Sigmoid colon (tissue), 7 donors: ENCODE measurements at places on chromosomes 12 and 14. TPM values are rescaled to one million over a fixed set of nuclear protein-coding genes. Genes with fewer than 3 reads are reported as not detected.

- peak overlapping the region; percentile 40 for H3K27ac ChIP-seq
- DNase-seq, result no peak
- H3K4me3 ChIP-seq, result no peak overlapping the region
- no peaks in the 10 kb centered on the region for H3K27me3 ChIP-seq
- H3K4me1 ChIP-seq, result peaks cover 9% of the 10 kb centered on the region
These were observed 28.8 kb downstream of the CLMN start for GRCh38 chr14:95290871-95291431.

- H3K27ac ChIP-seq, result peak overlapping the region; percentile 74
- peaks cover 100% of the 10 kb centered on the region for H3K4me1 ChIP-seq
- no peak for DNase-seq
- no peaks in the 10 kb centered on the region for H3K36me3 ChIP-seq
- H3K4me3 ChIP-seq, result no peak overlapping the region
- H3K27me3 ChIP-seq, result no peaks in the 10 kb centered on the region
These were observed 59.7 kb downstream of the SLC38A1 start for GRCh38 chr12:46209170-46209569.

DNA sequence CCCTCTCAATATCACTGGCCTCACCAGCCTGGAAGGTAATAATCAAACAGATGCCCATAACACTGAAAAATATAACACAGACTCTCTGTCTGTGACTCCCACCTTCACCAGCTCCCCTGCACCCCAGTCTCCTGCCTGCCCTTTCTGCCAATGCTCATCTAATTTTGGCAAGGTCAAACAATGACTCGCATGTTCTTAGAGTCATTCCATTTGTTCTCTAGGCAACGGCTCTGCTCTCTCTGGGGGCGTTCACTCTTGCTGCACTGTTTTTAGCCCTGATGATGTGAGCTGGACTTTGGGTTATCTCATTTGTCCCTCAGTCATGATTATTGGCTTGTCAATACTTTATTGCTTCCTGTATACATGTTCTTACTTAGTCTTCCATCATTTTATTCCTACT is 691.8 kb downstream of the FLRT2 start:
- no peaks in the 10 kb centered on the region for H3K36me3 ChIP-seq
- no peaks in the 10 kb centered on the region for H3K27me3 ChIP-seq
- DNase-seq, result no peak
- H3K4me3 ChIP-seq, result no peak overlapping the region
- no peaks in the 10 kb centered on the region for H3K4me1 ChIP-seq
- no peak overlapping the region for H3K27ac ChIP-seq

- no peaks in the 10 kb centered on the region for H3K4me1 ChIP-seq
- H3K36me3 ChIP-seq, result no peaks in the 10 kb centered on the region
- no peak overlapping the region for H3K4me3 ChIP-seq
These were observed 427.1 kb downstream of the RPS29 start for GRCh38 chr14:49159081-49159480.

GRCh38 chr12:85681333-85681732 is 154.9 kb downstream of the RASSF9 start:
- no peaks in the 10 kb centered on the region for H3K27me3 ChIP-seq
- no peak overlapping the region for H3K27ac ChIP-seq
- H3K4me3 ChIP-seq, result no peak overlapping the region
- no peaks in the 10 kb centered on the region for H3K4me1 ChIP-seq
- H3K36me3 ChIP-seq, result no peaks in the 10 kb centered on the region
- DNase-seq, result no peak

GRCh38 chr12:119624966-119625365 is 31.4 kb downstream of the TMEM233 start:
- no peak for DNase-seq
- H3K36me3 ChIP-seq, result no peaks in the 10 kb centered on the region
- H3K27me3 ChIP-seq, result no peaks in the 10 kb centered on the region
- no peak overlapping the region for H3K27ac ChIP-seq

Gene ZFYVE1
- 15.5 TPM for total RNA-seq
